Stimulated activated CD4-positive, alpha-beta T cell treated with anti-CD3 and anti-CD28 coated beads, TNF-alpha, amount 100 ng/mL, for 1 hour (primary cell): ENCODE measurements at places on chromosomes 1 and 21.

DNA sequence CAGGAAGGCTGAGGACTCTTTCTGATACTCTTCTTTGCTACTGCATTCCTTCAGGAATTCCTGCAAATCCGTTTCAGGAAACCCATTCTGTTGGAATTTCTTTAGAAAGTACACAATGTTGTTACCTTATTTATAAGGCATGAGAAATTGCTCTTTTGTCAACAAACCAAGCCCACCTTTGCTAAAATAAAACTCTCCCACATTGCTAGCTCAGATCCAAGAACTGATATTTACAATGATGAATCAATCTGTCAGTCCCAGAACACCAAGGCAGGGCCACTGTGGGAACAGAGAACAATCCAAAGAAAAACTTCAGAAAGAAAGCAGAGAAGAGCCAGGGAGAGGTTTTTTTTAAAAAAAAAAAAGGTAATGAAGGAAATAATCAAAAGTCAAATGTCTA is 36.6 kb upstream of the LPAR3 start:
- DNase-seq: no peak

GRCh38 chr1:12142141-12142823 is 24.5 kb upstream of the TNFRSF1B start:
- no peak for DNase-seq

- DNase-seq: no peak
Measured at GRCh38 chr1:226335661-226336060, 26.7 kb upstream of the LIN9 start.

DNA sequence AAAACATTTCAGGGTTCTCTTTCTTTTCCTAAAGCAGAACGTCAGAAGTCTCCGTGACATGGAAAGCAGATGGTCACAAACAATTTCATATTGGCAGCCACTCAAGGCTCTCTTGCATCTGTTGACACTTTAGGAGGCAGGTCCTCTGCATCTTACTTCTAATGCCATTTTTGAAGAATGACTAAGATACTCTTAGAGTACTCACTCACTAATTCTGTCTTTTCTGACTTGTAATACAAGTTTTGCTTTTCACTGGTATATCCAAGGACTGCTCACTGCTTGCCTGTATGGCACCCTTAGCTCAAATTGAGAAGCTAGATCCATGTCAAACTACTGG is 68.3 kb downstream of the PRRX1 start:
- no peak for DNase-seq
